ENCODE measurements at places on chromosomes 12 and 14.

GRCh38 chr14:30445011-30445793 is 113.8 kb upstream of the G2E3 start:
- no peak for DNase-seq

DNA sequence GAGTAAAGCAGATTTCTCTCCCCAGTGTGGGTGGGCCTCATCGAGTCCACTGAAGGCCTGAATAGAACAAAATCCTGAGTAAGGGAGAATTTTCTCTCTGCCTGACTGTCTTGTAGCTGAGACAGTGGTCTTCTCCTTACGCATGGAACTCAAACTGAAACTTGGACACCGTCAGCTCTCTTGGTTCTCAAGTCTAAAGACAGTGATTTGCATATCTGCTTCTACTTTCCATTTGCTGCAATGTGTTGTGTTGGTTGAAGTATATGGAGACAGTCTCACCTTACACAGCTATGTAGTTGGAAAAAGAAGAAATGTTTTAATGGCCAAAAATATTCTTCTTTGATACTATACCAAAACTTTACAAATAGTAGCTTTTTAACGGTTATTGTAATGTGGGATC is 160.2 kb upstream of the LMNTD1 start:
- DNase-seq, result no peak

GRCh38 chr14:100282766-100283419 is 23.4 kb downstream of the SLC25A29 start:
- DNase-seq, result no peak

- DNase-seq, result no peak
Measured at GRCh38 chr12:26737487-26738030, 95.4 kb downstream of the ITPR2 start.

GRCh38 chr14:93789228-93790130 is 1.2 kb upstream of the PRIMA1 start:
- no peak for DNase-seq

- no peak for DNase-seq
Measured at GRCh38 chr12:122150127-122150681, 23.8 kb downstream of the IL31 start.

DNA sequence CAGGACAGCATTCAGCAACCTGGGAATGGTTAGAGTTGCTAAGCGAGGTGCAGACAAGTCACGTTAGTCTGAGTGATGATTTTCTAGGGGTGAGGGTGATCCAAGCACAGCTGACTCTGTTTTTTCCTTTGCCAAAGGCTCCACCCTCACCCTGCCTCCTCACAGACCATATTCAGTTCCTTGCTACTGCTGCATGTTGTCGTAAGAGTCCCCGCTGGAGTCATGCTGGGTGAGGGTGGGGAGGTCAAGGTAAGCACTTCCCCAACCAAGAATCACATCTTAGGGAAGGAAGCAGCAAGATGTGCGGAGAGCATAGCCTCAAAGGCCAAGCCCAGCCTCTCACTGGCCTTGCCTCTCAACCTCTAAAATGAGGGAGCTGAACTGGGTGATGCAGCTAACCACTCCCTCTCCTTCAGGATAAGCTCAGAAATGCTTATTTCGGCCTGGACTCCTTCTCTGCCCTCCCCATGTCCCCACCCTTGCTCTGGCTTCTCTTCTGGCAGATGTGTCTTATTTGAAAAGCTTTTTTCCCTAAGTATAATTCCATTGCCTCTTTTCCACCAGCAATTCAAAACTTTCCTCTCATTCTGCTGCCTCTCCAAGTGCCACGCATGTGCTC is 66.9 kb upstream of the ACTN1 start:
- no peak for DNase-seq

GRCh38 chr14:98932431-98933325 is 339.3 kb downstream of the BCL11B start:
- DNase-seq, result no peak
